ENCODE measurements at places on chromosomes 5 and 9.

DNA sequence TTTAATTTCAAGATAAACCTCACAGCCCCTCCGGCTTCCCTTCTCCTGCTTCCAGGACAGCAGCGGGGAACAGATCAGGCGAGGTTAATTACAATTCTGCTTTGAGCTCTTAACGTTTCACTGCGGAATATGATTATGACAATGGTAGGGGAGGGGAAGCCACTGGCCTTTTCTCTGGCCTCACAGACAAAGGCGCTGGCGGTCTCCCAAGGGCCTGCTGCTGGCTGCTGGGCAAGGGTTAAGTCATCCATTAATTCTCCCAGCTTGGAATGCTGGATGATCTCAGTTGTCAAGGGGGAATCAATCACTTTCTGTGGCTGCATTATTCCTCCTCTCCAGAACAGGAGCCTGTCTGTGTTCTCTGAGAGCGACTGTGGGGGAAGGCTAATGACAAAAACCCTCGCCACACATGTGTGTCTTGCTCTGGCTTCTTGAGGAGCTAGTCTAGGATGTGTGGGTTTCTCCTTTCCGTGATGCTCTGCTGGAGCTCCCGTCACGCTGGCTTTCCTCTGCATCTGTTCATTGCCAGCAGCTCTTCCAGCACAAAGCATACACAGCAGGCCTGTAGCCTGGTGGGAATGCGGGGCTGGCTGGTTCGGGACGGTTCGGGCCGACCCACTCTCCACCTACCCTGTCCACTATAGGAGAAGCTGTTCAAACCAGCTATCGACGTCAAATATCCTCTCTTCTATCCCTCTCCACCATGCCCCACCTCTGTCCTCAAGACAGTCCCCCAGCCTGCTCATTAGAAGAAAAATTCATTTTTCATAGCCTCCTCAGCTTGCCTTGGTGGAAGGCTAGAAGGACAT, 82.8 kb downstream of the DCP2 start:
- no peak for ATAC-seq

GRCh38 chr5:57626703-57627102, 144.1 kb upstream of the ACTBL2 start:
- ATAC-seq: no peak

DNA sequence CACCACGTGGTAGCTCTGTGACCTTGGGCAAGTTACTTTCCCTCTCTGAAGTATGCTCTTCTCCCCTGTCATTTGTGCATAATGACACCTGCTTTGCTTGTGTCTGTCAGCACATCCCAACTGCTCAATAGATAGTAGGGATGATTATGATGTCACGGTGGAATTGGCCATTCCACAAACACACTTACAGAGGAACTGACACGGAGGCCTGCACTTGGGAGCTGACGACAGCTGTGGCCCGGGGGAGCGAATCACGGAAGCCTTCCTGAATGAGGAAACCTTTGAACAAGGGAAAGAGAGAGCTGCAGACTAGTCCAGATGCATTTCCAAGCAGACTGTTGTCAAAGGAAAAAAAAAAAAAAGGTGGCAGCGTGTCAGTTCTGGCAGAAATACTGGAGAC, 21.0 kb downstream of the TLX3 start:
- no peak for ATAC-seq

DNA sequence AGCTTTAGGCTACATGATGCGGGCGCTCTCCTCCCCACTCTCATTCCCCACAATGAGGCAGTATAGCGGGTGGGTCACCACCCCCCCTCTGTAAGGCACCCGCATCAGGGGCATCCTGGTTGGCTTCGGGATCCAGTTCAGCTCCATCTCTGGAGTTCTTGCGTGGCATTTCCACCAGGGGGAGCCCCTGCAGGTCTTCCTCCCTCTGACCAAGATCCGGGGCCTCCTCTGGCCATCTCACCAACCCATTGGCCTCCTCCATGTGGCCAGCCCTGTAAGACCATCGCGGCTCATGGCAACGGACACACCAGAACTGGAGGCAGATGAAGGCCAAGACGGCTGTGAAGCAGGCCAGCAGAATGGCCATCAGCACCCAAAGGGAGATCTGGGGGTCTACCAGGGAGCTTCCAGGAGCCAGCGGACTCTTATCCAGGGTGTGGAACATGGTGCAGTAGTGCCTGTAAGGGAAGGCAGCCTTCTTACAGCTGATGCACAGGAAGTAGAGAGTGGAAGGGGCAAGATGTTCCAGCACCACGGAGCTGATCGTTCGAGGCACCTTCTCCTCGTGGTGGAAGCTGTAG, 77.0 kb downstream of the CYFIP2 start:
- ATAC-seq: no peak

DNA sequence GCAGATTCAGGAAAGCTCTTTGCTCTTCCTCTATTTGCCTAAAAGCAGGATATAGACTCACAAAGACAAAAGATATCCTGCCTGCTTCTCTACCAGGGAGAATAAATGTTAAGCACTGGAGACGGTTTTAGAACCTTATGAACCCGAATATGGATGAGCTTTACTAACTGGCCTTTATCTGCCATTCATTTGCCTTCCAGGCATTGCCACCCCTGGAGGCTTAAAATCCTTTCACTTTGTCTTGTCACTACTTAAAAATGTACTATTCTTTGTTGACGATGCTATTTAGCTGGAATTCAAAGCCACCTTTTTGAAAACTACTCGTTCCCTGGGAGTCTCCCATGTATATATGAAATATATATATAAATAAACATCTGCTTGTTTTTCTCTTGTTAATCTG, 23.2 kb upstream of the LVRN start:
- ATAC-seq: no peak

- no peak for ATAC-seq
These were observed 45.1 kb upstream of the TESK1 start for GRCh38 chr9:35559792-35560530.

Data from activated T-helper 17 cell treated with anti-CD3 and anti-CD28 coated beads, Interleukin-2, amount 50 U/mL, for 72 hours (primary cell).